ENCODE measurements at places on chromosomes 6 and 20. TPM values are rescaled to one million over a fixed set of nuclear protein-coding genes. Genes with fewer than 3 reads are reported as not detected.

The PKHD1 gene
- under 0.01 TPM for total RNA-seq

The PDYN gene
- total RNA-seq, result not detected

The ECT2L gene
- not detected for total RNA-seq

The EGFL8 gene
- 9.7 TPM for total RNA-seq

The NAPB gene
- total RNA-seq, result 4.6 TPM

The CRIP3 gene
- not detected for total RNA-seq

The COX4I2 gene
- total RNA-seq, result not detected

The TXLNB gene
- total RNA-seq, result under 0.01 TPM

The FAM110A gene
- total RNA-seq, result 4.7 TPM

The TRPC4AP gene
- 78.5 TPM for total RNA-seq

The CALHM5 gene
- 2.3 TPM for total RNA-seq

The KHDC1L gene
- total RNA-seq, result not detected

The TMEM244 gene
- not detected for total RNA-seq
